WTC11 (cell line): ENCODE measurements at places on chromosomes 13 and 19.

GRCh38 chr19:19485161-19485997 is 30.0 kb downstream of the TSSK6 start:
- DNase-seq, result no peak

DNA sequence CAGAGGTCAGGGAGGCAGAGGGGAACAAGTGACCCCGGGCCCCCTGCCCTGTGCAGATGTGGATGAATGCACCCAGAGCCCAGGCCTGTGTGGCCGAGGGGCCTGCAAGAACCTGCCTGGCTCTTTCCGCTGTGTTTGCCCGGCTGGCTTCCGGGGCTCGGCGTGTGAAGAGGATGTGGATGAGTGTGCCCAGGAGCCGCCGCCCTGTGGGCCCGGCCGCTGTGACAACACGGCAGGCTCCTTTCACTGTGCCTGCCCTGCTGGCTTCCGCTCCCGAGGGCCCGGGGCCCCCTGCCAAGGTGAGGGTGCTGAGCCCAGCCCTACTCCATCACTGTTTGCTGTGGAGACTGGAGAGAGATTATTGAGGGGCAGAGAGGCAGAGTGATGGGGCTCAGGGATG is 9.9 kb downstream of the LTBP4 start:
- DNase-seq, result no peak

DNA sequence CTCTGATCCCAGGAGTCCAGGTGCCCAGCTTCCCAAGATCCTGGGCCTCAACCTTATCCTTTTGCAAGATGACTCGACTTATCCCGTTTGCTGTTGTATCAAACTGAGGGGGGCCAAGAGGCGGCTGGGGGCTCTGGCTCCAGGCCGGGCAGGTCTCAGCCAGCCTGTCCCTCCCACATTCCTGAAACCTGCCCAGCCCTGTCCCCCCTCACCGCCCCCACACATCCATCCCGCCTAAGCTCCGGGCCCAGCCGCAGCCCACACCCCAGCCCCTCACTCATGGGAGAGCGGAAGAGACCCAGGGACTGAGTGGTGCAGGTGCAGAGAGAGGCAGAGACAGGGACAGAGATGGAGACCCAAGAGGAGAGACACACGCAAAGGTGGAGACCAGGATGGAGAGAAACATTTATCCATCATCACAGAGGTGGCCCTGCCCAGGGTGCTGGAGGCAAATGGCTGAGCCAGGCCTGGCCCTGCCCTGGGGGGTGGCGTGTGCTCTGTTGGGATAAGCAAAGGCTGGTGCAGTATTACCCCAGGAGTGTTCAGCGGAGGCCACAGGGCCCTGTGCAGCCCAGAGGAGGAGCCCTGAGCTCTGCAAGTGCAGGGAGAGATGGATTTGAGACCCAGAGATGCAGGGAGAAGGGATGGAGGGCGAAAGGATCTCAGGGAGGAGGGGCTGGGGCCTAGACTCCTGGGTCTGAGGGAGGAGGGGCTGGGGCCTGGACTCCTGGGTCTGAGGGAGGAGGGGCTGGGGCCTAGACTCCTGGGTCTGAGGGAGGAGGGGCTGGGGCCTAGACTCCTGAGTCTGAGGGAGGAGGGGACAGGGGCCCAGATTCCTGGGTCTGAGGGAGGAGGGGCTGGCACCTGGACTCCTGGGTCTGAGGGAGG is 1.6 kb downstream of the BCAM start:
- DNase-seq, result no peak

GRCh38 chr13:66888698-66889097 is 341.4 kb downstream of the PCDH9 start:
- no peak for DNase-seq

GRCh38 chr19:33205531-33206260 is 11.6 kb downstream of the LRP3 start:
- no peak for DNase-seq

DNA sequence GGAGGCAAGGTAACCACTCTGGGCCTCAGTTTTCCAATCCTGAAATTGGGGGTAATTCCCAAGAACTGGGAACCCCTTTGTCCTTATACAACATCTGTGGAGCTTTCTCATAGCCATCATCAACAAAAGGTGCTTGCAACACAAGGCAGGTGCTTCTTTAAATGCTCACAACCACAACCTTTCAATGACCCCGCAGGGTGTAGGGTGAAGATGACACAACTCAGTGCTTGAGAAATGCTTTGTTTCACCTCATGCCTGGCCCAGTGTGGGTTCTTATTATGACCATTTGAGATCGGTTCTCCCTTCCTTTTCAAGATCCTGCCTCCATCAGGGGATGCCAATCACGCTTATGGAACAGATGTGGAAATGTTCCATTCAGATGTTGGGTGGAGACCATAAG is 8.4 kb downstream of the WIZ start:
- DNase-seq, result no peak

GRCh38 chr19:35753634-35754369 is 3.0 kb downstream of the HSPB6 start:
- no peak for DNase-seq
